ENCODE measurements at places on chromosomes 4 and X. TPM values are rescaled to one million over a fixed set of nuclear protein-coding genes. Genes with fewer than 3 reads are reported as not detected.

Gene PDZD4
- 0.20 TPM for total RNA-seq

Gene P2RY4
- total RNA-seq: 0.39 TPM

Gene ZNF41
- 8.8 TPM for total RNA-seq

Gene DCAF4L1
- total RNA-seq: under 0.01 TPM

Gene PAGE2
- not detected for total RNA-seq

Gene PLS3
- total RNA-seq: 117 TPM

Gene HGFAC
- total RNA-seq: not detected

Gene TMEM156
- total RNA-seq: not detected

Gene CAPN6
- total RNA-seq: not detected

Gene ZNF157
- total RNA-seq: not detected

Data from subcutaneous preadipocyte (primary cell).